ENCODE measurements at places on chromosomes 2 and 18.

- no peak for DNase-seq
Observed at GRCh38 chr18:32378705-32379104, 92.0 kb downstream of the GAREM1 start.

DNA sequence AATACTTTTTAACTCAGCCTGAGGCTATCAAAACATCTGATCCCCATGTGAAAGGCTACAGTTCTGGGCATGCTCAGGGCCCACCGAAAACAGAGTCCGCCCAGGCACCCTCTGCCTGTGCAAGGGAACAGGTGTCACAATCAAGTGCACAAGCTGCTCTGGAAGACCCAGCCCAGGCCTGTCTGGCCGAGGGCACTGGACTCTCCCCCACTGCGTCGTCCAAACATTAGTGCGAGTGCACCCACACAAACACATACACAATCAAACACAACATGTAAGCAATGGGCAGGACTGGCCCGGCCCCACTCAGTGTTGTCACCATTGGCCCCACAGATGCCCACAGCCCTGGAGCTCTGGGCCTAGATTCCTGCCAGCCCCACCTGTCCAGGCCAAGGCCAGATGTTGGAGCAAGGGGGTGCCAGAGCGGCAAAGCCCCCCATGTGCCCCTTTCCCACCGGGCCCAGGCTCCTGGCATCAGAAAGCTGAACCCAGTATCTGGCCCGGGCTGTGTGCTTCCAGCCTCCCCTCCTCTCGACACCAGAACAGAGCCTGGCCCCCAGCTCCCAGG, 617 bp upstream of the ALPG start:
- no peak for DNase-seq

- DNase-seq, result no peak
Observed at GRCh38 chr2:138514173-138514572, 12.6 kb downstream of the SPOPL start.

- DNase-seq, result no peak
Observed at GRCh38 chr2:168669151-168669550, 133.3 kb upstream of the NOSTRIN start.

GRCh38 chr18:48632676-48633257, 93.9 kb downstream of the CTIF start:
- DNase-seq, result no peak

GRCh38 chr2:196961889-196962288, 35.4 kb upstream of the PGAP1 start:
- no peak for DNase-seq

GRCh38 chr2:140589696-140590095, 1541.1 kb downstream of the LRP1B start:
- DNase-seq, result no peak

- no peak for DNase-seq
Observed at GRCh38 chr2:191611614-191612013, 66.3 kb upstream of the NABP1 start.

GRCh38 chr2:212266297-212266696, 272.3 kb downstream of the ERBB4 start:
- DNase-seq, result no peak

DNA sequence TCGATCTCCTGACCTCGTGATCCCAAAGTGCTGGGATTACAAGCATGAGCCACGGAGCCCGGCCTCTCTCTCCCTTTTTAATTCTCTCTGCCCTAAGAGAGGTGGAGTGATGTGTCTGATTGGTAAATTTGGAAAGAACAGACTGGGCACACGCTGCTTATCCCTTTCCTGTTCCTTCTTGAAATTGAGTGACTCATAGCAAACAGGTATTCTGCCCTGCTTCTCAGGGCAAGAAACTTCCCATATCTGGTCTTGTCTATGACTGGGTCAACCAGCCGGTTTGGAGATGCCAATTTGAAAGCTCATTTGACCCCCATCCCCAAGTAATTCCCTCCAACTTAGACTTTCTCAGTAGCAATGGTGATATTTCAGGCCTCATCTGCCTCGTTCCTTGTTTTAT, 15.0 kb downstream of the LYPD1 start:
- DNase-seq, result no peak

DNA sequence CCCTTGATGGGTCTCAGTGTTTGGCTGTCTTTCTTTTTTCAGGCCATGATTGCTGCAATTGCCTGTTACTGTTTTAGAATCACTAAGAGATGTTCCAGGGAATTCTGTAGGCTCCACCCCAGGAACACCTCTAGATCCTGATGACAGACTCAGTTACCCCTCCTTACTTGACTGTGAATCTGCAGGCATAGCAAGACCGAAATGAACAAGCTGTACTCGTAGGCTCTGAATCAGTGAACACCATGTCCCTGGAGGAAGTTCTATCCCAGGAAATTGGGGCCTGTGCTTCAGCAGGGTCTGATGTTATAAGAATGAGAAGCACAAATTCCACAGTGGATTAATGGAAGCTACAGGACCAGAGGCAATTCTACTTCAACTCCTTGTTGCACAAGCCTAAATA, 148.6 kb downstream of the COPS8 start:
- DNase-seq, result no peak

GRCh38 chr2:223418604-223419199, 183.5 kb downstream of the SCG2 start:
- no peak for DNase-seq

GRCh38 chr18:23453680-23454058, 582 bp downstream of the RIOK3 start:
- no peak for DNase-seq

GRCh38 chr18:8468921-8469335, 140.3 kb upstream of the RAB12 start:
- no peak for DNase-seq
